Activated B cell treated with CpG ODN at 0.5 μM for 24 hours (primary cell): ENCODE measurements at places on chromosomes 7 and 10. TPM values are rescaled to one million over a fixed set of nuclear protein-coding genes. Genes with fewer than 3 reads are reported as not detected.

Gene SEMA3D
- total RNA-seq: not detected in 2 replicates

Gene ERVW-1
- not detected in 2 replicates for total RNA-seq

Gene PCLO
- total RNA-seq: 0.05 and 0.07 TPM in 2 replicates

Gene SKIDA1
- 0.60 TPM in 1 of 2 replicates, not detected in the other for total RNA-seq

Gene ODAD2
- not detected in 2 replicates for total RNA-seq

Gene CPED1
- 0.09 and 0.42 TPM in 2 replicates for total RNA-seq

Gene GIMAP8
- 0.22 TPM in 1 of 2 replicates, not detected in the other for total RNA-seq

Gene ATOH7
- not detected in 2 replicates for total RNA-seq

Gene TMEM236
- 0.09 and 0.10 TPM in 2 replicates for total RNA-seq

Gene AGMO
- not detected in 2 replicates for total RNA-seq

Gene TRIM8
- total RNA-seq: 48.2 and 52.5 TPM in 2 replicates

Gene RELN
- total RNA-seq: not detected in 2 replicates

Gene TMEM130
- 0.31 TPM in 1 of 2 replicates, not detected in the other for total RNA-seq

Gene ZNF467
- 0.20 and 0.32 TPM in 2 replicates for total RNA-seq

Gene HPSE2
- total RNA-seq: not detected in 2 replicates

Gene FAM25A
- not detected in 2 replicates for total RNA-seq

Gene CPA2
- not detected in 2 replicates for total RNA-seq

Gene HHEX
- total RNA-seq: 50.3 and 55.1 TPM in 2 replicates

Gene SPDYE11
- not detected in 2 replicates for total RNA-seq

Gene TFPI2
- 0.73 and 1.4 TPM in 2 replicates for total RNA-seq
